ENCODE measurements at places on chromosomes 5 and 9.

GRCh38 chr5:56763182-56763581 is 52.2 kb upstream of the MAP3K1 start:
- no peak overlapping the region for H3K4me3 ChIP-seq

- DNase-seq: no peak
- H3K4me3 ChIP-seq: no peak overlapping the region
- no peaks in the 10 kb centered on the region for H3K4me1 ChIP-seq
Observed at GRCh38 chr9:136983656-136984314, 992 bp downstream of the LCNL1 start.

GRCh38 chr9:135349212-135350002 is 130.2 kb upstream of the PPP1R26 start:
- no peaks in the 10 kb centered on the region for H3K4me1 ChIP-seq
- no peak for DNase-seq
- H3K27ac ChIP-seq: no peak overlapping the region
- no peaks in the 10 kb centered on the region for H3K27me3 ChIP-seq
- H3K36me3 ChIP-seq: no peaks in the 10 kb centered on the region
- H3K4me3 ChIP-seq: no peak overlapping the region

- no peak for DNase-seq
- no peak overlapping the region for H3K27ac ChIP-seq
- H3K4me1 ChIP-seq: no peaks in the 10 kb centered on the region
- no peaks in the 10 kb centered on the region for H3K36me3 ChIP-seq
- no peaks in the 10 kb centered on the region for H3K27me3 ChIP-seq
Observed at GRCh38 chr5:29982457-29982856, 1211.0 kb upstream of the CDH6 start.

DNA sequence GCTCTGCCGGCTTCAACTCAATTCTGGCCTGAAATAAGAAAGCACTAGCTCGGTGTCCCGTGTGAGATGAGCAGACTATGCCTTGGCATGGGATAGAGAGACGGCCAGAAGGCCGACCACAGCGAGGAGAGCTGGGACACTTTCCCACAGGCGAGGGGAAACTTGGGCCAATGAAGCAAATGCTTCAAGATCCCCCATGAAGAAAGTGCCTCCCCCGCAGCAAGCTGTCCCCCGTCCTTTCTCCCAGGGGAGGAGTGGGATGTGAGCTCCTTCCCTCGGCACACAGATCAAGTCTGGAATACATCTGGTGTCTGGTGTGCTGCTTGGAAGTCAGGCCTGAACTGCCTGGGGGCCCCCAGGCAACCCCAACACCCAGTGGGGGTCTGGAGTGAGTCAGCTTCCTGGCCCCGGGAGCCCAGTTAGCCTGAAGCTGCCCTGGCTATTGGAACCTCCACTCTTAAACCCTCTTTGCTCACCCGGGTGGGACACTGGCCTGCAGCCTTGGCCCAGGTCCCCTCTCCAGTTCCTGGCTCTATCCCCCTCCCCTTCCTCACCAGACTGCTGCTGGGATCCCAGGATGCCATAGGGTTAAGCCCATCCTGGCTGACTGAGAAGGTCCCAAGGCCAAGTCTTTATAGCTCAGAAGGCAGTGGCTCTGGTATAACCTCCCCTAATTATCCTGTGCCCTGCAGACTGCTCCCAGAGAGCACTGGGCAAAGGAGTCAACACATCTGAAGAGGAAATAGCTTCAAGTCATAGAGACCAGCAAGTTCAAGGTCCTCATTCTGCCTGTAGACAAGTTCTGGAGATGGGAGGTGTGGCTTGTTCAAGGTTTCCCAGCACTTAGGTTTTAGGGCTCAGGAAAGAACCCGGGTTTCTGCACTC is 205.3 kb downstream of the TTLL11 start:
- no peak for DNase-seq
- no peaks in the 10 kb centered on the region for H3K36me3 ChIP-seq
- H3K4me1 ChIP-seq: peaks cover 5% of the 10 kb centered on the region
- H3K27me3 ChIP-seq: peaks cover 5% of the 10 kb centered on the region

DNA sequence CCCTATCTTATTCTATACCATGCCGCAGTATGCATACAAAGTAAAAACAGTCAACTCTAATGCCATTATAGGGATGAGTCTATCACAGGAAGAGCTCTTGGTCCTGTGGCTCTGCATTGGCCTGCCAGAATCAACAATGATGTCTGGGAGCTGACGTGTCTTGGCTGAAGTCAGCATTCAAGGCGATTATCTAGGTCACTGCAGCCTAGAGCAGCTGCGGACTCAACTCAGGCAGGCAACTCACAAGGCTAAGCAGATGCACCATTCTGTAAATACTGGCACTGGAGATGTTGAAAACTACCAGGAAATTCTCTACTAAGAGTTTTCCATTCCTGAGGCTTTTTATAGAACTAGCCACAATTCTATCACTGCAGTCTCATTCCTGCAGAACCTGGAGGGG is 13.3 kb downstream of the SPATA9 start:
- no peak overlapping the region for H3K27ac ChIP-seq
- peaks cover 12% of the 10 kb centered on the region for H3K27me3 ChIP-seq
- H3K4me3 ChIP-seq: no peak overlapping the region
- H3K36me3 ChIP-seq: no peaks in the 10 kb centered on the region
- no peaks in the 10 kb centered on the region for H3K4me1 ChIP-seq

GRCh38 chr5:108259306-108259705 is 122.6 kb downstream of the FBXL17 start:
- no peaks in the 10 kb centered on the region for H3K4me1 ChIP-seq
- no peak overlapping the region for H3K27ac ChIP-seq
- no peaks in the 10 kb centered on the region for H3K36me3 ChIP-seq
- DNase-seq: no peak
- H3K4me3 ChIP-seq: no peak overlapping the region
- no peaks in the 10 kb centered on the region for H3K27me3 ChIP-seq

DNA sequence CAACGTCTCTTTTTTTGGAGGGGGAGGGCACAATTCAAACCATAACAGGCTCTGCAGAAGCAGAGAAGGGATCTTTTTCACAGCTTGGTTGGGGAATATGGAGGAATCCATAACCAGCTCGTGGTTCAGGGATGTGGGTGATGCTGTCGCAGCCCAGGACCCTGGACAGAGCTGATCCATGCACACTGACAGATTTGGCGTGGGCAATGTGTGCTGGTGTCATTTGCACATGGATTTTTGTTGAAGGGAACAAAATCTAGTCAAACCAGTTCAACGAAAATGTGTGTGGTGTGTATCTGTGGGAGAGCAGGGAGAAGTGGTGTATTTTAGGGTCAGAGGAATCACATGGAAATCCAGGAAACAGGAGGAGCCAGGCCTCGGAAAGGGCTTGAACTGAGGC is 4.2 kb downstream of the DOCK2 start:
- peaks cover 62% of the 10 kb centered on the region for H3K36me3 ChIP-seq
- no peak overlapping the region for H3K4me3 ChIP-seq
- no peak for DNase-seq
- H3K4me1 ChIP-seq: peaks cover 86% of the 10 kb centered on the region
- H3K27ac ChIP-seq: no peak overlapping the region

DNA sequence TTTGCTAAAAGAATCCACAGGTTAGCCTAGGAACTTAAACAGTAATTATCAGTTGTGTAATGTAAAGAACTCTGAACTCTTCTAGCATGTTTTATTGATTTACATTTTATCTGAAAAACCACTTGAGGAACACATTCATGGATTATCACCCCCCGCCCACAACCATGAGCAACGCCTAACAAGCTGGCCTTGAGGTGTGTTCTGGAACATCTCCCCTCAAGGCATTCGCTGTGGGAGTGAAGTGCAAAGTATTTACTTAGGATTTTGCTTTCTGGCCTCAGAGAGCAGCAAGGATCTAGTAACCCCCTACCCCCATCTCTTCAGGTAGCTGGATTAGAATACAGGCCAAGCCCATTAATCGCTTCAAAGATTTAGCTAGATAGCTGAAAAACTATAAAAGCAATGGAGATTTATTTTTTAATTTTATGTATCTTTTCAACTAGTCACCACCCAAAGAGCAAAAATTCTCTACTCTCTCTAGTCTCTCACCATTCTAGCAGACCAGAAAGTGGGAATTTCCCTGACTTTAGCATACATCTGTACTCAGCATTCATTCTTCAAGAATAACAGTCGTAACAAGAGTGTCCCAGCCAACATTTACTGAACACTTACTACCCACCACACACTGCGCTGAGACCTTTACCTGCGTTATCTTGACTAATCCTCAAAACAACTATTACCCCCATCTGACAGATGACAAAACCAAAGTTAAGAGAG is 37.2 kb downstream of the DDX31 start:
- H3K36me3 ChIP-seq: peaks cover 25% of the 10 kb centered on the region
- DNase-seq: no peak
- H3K4me1 ChIP-seq: peaks cover 5% of the 10 kb centered on the region
- no peak overlapping the region for H3K27ac ChIP-seq
- no peaks in the 10 kb centered on the region for H3K27me3 ChIP-seq

DNA sequence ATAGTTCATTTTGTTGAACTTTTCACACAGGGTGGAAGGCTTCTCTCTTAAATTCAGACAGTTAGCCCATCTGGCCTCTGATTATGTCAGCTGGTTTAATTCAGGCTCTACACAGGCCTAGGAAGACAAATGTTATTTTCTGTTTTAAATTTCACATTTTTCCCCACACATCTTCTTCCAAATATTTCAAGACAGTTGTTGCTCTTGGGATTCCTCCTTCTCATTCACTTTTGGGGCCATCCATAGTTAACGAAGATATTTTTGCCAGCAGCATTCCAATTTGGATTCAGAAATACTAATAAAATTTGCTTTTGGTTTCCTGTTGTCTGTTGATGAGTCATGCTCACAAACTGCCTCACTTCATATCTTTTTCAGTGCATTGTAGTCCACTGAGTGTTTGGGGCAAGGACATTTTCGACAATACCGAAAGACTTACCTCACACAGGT is 475.4 kb downstream of the DMAC1 start:
- H3K4me1 ChIP-seq: no peaks in the 10 kb centered on the region
- H3K27ac ChIP-seq: no peak overlapping the region
- H3K27me3 ChIP-seq: peaks cover 3% of the 10 kb centered on the region
- H3K4me3 ChIP-seq: no peak overlapping the region

GRCh38 chr5:35122819-35123218 is 75.1 kb upstream of the AGXT2 start:
- H3K36me3 ChIP-seq: no peaks in the 10 kb centered on the region
- no peak for DNase-seq
- peaks cover 11% of the 10 kb centered on the region for H3K27me3 ChIP-seq
- no peak overlapping the region for H3K27ac ChIP-seq
- H3K4me1 ChIP-seq: no peaks in the 10 kb centered on the region

DNA sequence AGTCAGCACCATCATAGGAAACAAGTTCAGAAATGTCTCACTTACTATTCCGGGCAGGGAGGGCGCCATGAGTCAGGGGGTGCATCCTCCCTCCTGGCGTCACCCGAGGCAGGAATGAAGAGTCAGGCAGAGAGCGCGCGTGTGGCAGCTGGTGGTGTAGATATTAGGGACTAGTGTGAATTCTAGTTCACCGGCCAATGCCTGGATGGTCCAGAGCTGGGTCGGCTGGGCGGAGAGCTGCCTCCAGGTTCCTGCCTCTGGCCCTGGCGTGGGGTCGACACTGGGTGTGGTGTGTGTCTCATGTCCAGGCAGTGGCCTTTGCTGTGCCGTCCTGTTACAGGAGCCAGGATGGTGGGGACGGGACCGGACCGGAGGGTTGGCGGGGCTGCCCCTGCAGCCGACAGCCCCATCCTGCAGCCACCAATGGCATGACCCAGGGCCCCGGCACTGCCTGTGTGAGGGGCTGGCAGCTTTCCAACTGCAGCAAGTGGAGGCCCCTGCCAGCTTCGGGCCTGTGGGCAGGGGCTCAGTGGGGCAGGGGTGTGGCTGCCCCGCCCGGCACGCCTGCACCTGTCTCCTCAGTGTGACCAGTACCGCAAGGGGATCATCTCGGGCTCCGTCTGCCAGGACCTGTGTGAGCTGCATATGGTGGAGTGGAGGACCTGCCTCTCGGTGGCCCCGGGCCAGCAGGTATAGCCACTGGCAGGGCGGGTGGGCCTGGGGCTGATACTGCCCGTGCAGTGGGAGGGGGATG is 9.1 kb downstream of the DIPK1B start:
- no peak overlapping the region for H3K4me3 ChIP-seq
- peaks cover 13% of the 10 kb centered on the region for H3K4me1 ChIP-seq
- peaks cover 21% of the 10 kb centered on the region for H3K36me3 ChIP-seq

GRCh38 chr9:103649086-103649485 is 445.0 kb upstream of the SMC2 start:
- no peak overlapping the region for H3K4me3 ChIP-seq
- H3K27ac ChIP-seq: no peak overlapping the region
- no peak for DNase-seq
- H3K36me3 ChIP-seq: no peaks in the 10 kb centered on the region

Data from activated T-helper 1 cell treated with anti-CD3 and anti-CD28 coated beads, Interleukin-12 subunit alpha, Interleukin-12 subunit beta, Interleukin-2, Interleukin-4 antibody, amounts not matched to agents 30 ng/mL and 10 ng/mL and 1 ng/mL, durations not matched to agents 14 hours and 24 hours and 36 hours (primary cell).